ENCODE measurements at places on chromosomes 13 and 19.
A peak's percentile ranks its signal among the peaks of the same experiment; 100 is the strongest.

DNA sequence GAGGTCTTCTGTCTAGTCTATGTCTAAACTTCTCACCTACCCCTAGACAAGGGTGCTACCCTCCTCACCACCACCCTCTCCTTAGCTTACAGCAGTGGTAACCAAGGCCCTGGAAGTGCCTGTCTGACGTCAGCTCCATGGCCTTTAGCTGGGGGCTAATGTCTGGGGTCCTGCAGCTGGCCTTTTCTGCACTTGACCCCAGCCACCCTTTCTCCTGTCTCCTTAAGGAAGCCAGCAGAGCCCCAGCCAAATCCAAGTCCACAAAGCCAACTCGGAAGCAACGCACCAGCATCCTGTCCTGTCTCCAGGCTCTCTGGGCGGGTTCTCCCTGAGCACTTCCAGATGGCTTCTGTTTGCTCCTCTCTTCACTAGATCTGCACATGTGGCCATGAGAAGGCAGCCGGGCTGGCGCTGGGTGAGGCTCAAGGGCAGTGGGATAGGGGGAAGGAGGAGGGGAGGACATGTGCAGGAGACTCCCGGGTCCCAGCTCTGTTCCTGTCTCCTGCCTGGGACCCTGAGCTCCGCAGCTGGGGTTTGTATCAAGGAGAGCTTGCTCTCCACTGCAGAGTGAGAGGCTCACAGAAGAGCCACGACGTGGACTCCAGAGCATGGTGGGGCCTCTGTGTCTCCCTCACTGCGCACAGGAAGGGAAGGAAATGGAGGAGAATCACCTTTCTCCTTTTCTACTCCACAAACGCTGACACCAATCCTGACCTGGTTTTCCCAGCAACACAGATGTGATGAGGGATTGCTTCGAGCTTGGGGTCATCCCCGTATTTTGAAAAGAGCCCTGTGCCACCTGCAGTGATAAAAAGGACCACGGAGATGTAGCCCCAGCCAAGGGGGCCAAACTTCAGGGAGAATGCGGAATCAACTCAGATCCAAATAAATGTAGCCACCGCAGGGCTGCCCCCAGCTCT lies 204.2 kb downstream of the USP12 start:
- DNase-seq, result no peak

DNA sequence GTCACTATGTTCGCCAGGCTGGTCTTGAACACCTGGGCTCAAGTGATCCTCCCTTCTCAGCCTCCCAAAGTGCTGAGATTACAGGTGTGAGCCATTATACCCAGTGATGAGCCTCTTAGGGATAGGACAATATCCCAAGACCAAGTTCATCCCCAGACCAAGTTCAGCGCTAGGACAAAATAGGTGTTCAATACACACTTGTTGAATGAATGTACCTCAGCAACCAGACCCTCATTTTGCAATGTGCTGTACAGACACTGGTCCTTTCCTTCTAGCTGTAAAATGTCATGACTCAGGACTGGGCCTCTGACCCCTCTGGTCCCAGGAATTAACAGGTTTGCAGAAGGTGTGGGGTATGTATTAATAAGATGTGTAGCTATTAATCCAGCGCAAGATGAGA lies 246.0 kb downstream of the TSHZ3 start:
- no peak for DNase-seq

GRCh38 chr13:81304121-81304659 lies 963.3 kb upstream of the SPRY2 start:
- DNase-seq, result no peak

DNA sequence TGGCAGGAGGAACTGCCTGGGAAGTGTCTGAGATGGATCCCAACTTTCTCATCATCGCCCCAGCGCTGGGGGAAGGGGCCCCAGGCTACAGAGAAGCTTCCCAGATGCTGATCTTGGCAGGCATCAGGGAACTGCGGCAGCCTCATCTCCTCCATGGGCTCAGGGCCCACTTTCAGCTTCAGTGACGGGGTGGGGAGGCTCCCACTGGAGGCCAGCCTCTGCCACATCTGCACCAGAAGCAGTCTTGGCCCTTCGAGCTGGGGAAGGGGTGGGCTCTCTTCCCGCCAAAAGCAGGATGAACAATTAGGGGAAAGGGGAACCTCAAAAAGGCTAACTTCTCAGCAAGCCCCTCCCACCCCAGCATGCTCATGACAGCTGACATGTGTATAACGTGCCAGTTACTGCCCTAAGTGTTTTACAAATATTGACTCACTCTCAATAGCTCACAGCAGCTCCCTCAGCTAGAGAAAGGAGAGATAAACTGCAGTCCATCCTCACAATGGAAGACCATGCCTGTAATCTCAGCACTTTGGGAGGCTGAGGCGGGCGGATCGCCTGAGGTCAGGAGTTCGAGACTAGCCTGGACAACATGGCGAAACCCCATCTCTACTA lies 7.1 kb upstream of the S1PR2 start:
- DNase-seq, result peak; percentile 90

DNA sequence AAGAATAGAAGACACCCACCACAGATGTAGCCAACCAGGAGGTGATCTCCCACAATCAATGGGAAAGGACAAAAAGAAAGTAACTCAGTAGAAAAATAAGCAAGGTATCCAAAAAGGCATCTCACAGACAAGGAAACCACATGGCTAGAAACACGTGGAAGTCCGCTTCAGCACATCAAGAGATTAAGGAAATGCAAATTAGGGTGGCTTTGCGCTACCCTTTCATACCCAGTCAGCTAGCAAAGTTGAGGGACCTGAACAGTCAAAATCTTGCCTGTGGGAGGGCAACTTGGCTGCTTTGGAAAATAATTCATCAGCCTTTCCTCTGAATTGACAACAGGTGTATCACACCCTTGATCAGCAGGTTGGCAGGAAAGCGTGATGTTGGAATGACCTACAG lies 11.6 kb upstream of the UQCR11 start:
- DNase-seq, result no peak

- DNase-seq, result no peak
Observed at GRCh38 chr13:79307866-79308298, 98.2 kb downstream of the RBM26 start.

GRCh38 chr13:42602906-42603305 lies 29.0 kb downstream of the TNFSF11 start:
- no peak for DNase-seq

GRCh38 chr13:76735641-76736040 lies 150.6 kb downstream of the KCTD12 start:
- DNase-seq, result no peak

- DNase-seq, result no peak
Observed at GRCh38 chr13:43567608-43568007, 219.2 kb downstream of the ENOX1 start.

DNA sequence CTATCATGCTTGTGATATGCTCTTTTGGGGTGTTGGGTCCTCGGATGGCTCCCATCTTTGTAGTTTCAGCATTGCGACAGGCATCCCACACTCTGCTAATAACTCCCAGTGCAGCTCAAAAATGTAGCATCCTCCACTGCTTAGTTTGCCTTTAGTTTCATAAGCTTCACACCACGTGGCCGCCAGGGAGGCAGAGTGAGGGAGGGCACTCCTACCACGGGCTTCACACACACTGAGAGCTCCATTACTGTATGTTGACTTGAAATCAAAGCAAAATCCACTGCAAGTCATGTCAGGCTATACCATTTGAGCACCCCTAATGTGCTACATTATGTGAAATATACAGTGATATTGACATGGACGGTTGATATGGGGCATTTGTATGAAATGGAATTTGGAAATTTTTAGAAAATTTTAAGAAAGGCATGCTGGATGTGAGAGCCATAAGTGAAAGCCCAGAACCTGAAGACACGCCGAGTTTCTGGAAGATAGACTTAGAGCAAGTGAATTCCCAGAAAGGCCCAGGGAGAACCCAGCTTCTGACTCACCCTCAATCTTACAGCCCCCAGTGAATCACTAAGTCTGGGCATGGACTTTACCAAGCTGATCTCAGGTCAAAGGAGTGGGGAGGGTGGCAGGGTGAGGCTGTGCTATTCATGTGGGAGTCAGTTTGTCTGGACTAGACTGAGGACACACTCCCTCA lies 94.1 kb downstream of the HSPH1 start:
- DNase-seq, result no peak

GRCh38 chr13:51148223-51148951 lies 37.3 kb upstream of the C13orf42 start:
- DNase-seq, result no peak

- peak; percentile 83 for DNase-seq
Observed at GRCh38 chr19:57279418-57280164, 694 bp upstream of the ZNF460 start.

- DNase-seq, result no peak
Observed at GRCh38 chr19:703651-704446, 4.9 kb upstream of the PALM start.

- no peak for DNase-seq
Observed at GRCh38 chr13:43760257-43760656, 26.5 kb downstream of the ENOX1 start.

DNA sequence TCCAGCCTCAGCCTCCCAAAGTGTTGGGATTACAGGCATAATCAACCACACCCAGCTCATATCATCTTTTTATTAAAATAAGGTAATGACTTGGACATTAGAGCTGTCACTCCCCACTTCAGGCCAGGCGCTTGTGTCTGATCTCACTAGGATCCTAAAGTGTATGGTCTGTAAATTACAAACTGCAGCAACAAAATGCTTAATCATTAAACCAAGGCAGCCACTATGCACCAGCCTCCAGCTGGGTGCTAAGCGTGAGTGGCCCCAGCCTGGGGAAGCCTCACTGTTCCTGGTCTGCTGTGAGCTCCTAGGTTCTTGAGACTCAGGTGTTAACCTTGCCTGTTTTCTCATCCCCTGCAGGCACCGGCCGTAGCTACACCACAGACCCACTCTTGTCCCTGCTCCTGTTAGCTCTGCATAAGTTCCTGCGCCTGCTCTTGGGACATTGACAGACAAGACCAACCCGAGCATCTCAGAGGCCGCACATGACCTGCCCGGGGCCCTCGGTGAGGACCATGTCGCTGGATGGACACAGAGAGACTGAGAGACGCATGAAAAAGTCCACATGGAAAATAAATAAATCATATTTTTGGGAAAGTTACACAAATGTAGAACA lies 37.8 kb downstream of the VSTM2B start:
- DNase-seq, result no peak

GRCh38 chr19:46975925-46976782 lies 43.5 kb upstream of the NPAS1 start:
- no peak for DNase-seq

DNA sequence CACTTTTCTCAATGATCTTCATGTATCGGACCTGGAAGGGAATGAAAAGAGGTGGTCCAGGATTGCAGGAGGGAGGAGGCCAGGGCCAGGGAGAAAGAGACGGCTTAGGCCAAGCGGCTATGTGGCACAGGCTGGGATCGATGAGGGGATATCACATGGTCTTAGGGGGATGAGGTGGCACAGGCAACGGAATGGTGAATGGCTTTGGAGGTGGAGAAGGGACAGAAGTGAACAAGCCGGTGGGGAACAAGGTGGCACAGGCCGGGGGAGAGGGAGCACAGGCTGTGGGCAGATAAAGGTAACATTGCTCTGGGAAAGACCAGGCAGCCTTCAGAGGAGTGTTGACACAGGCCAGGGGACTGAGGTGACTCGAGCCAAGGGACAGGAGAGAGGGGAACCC lies 5.7 kb upstream of the CDKN2D start:
- no peak for DNase-seq

DNA sequence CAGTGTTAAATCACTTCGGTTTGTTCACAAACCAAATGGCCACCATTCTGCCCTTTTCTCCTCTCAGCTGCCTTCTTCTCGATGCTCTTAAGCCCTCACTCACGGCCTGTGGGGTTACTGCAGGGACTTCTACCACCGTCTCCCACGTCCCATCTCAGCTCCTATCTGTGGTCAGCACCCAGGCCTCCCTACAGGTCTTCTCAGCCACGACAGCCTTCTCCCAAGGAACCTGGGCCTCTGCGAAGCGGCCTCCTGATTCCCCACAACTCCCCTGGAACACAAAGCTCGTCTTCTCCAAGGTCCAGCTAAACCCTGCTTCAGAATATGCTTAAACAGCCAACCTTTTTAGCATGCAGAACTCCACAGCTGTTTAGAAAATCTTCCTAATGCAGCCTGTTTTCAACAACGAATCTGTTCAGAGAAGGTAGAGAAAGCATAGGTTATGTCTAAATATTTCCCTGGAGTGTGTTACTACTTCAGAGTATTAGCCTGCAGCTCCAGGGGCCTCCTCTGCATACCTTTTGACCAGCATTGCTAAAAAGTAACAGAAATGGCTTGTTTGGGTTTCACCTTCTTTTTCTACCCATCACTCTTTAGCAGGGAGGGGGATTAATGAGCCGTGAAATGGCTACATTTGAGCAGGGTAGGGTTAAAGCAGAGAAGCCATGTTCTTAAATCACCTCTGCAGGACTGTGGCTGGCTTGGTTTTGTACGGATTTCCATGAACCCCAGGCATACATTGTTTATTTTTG lies 104.0 kb downstream of the COL4A2 start:
- no peak for DNase-seq

DNA sequence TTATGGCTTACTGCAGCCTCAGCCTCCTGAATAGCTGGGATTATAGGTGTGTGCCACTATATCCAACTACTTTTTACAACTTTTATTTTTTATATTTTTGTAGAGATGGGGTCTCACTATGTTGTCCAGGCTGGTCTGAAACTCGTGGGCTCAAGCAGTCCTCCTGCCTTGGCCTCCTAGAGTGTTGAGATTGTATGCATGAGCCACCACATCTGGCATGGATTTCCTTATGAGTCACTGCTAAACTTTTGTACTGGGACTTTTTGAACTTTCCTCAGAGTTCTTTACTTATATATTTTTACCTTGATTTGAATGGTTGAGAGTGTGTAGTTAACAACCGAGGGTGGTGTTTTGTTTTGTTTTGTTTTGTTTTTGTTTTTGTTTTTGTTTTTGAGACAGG lies 33.4 kb downstream of the DNAJC3 start:
- no peak for DNase-seq

DNA sequence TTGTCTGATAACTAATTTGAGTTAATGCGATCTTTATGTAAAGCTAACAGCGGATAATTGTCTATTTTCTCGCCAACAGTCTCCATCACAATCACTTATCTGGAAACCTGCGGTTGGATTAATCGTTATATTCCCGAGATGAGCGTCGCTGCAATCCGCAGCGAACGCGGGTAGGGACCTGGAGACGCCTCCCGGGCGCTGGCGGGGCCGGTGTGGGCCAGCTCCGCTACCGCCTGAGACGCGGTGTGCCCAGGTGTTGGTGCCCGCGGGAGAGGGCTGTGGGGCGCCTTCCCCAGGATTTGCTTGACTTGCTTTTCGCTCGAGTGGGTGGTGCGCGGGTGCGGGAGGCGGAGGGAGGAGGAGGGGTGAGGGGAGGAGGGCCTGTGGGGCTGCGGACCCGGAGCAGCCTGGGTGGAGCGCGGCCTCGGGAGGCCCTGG lies 38.3 kb downstream of the SOX1 start:
- DNase-seq, result no peak

DNA sequence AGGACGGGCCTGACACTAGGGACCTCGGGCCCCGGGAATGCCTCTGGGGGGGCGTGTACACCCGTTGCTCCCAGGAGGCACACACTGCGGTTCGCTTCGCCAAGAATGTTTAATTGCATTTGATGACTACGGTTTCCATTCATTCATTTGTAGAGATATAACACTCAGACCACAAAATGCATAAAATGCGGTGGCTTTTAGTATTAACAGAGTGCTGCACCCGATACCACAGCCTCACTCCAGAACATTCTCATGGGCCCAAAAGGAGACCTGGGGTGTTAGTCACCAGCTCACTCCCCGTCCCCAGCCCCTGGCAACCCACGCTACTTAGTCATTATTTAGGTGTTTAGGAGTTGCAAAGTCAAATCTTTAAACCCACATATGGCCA lies 21.8 kb downstream of the HCN2 start:
- DNase-seq, result no peak

Measured in NCI-H2029 treated with DMSO at 0.1 percent for 48 hours (cell line).